HAP-1 (cell line): ENCODE measurements at places on chromosomes 4 and X.

- no peak for DNase-seq
Measured at GRCh38 chr4:162506253-162506652, 342.5 kb upstream of the FSTL5 start.

DNA sequence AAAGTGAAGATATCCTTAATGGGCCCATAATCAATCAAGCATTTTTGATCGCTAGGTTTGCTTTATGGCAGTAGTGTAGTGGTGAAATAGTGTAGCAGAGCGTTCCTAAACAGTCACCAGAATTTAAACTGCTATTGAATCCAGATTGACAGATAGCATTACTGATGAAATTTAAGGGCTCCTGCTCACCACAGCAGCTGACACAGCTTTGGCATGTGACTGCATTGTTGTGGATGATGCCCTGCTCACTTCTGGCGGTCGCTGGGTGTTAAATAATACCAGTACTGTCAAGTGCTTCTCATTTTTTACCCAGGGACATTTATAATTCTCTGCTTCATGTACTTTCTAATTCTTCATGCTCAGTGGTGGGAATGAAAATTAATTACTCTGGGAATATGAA is 102.0 kb upstream of the ARHGAP24 start:
- no peak for DNase-seq

GRCh38 chrX:49277535-49277830 is 7.9 kb downstream of the PPP1R3F start:
- DNase-seq = no peak

DNA sequence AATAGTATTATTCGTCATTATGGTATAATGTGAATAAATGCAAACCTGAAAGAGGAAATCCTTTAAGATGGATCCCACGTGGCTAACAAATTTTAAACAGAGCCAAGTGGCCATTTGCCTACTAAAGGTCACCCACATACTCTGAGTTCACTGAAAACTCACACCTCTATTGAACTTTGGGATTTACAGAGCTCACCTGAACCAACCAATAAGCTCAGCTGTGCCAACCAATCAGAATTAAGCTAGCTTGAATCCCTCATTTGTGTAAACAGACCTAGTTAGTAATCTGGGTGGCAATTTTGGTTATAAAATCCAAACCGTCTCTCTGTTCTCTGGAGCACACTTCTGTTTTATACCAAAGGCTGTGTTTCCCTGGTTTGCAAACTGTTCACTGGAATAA is 5.4 kb upstream of the NUDT9 start:
- DNase-seq = no peak

GRCh38 chr4:128782076-128782715 is 27.3 kb upstream of the JADE1 start:
- no peak for DNase-seq

DNA sequence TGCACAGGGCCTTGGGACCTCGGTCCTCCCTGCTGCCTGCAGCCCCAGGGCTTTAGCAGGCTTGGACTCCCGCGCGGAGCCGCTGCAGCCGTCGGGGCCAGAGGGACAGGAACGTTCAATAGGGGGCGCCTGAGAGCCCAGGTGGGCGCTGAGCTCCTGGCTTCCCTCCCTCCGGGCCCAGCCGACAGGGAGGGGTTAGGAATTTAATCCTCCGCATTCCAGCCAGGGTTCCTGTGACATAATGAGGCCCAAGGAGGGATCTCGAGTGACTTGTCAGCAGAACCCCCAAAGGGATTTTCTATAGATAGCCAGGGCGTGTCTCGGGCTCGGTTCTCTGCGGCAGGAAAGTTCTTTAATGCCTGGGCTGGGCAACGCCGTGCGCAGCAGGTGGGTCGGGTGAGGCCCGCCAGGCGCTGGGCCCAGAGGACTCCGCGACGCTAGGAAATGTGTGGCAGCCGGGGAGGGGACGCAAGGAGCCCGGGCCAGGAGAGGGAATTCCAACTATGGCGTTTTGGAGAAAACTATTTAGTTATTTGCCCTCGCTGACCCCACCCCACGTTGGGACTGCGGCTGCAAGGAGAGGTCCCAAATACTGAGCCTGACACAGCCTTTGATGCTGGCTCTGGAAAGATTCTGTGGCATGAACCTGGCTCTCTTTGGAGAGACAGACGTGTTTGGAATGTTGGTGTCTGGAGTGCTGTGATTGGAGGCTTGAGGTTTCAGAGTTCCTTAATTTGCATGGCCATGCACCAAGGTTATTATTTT is 285.2 kb upstream of the GATB start:
- DNase-seq = peak; percentile 14

DNA sequence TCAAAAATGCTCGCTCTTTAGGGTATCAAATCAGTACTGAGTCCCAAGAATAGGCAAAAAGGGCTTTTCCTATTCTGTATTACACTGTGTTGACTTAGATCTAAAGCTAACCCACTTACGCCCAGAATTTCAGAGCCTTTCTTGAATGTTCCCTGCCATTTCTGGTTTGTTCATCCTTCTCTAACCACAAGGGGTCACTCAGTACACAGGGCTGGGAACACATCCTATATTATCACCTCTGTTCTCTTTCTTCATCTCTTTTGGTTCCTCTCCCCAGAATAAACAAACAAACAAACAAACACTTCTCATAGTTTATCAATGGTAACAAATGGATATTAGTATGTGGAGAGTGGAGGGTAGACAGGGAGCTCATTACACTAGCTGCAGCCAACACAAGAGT is 25.5 kb upstream of the MORC4 start:
- peak; percentile 51 for DNase-seq

DNA sequence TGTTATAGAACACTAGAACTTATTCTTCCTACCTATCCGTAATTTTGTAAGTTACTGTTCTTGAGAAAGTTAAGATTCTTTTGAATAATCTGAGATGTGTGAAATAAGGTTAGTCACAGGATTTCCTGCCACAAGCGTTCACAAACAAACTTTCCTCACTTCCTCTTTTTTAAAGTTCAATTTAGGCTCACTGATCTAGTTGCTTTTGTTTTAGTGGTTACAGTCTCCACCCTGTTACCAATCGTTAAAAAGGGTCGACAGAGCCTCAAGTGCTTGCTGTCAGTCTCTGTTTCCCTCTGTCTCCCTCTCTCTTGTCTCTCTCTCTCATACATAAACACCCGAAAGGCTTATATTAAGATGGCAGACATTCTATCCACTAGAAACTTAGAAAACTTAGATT is 35.9 kb upstream of the STK26 start:
- no peak for DNase-seq

- peak; percentile 22 for DNase-seq
Measured at GRCh38 chr4:186806679-186807421, 83.2 kb upstream of the FAT1 start.

DNA sequence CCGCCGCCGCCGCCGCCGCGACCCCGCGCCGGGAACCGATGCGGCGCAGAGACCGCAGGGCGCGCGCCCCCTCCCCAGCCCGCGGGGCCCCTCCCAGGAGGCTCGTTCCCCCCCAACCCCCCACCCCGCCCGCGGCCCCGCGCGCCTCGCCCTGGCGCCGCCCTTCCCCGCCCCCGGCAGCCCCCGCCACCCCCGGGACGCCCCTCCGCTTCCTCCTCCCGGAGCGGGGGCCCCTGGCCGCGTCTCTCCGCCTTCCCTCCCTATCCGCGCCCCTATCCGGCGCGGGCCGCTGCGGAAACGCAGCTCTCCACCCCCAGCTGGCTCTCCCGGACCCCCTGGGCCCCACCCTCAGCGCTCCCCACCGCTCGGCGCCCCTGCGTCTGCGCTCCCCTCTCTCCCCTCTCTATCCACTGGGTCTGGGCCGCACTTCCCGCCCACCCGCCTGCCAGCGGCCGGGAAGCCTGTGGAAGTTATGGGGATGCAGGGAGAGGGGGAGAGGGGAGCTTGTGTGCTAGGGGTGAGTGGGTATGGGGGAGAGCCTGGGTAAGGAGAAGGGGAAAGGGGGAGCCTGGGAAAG is at the start of gene TMEM271:
TMEM271 (minus strand) TSS at position 51 of the 577 bp plus-strand sequence. CDS start 233 bp downstream, outside the sequence.
- DNase-seq = no peak

GRCh38 chrX:72313707-72314641 is 8.3 kb upstream of the CITED1 start:
- no peak for DNase-seq

- DNase-seq = no peak
Measured at GRCh38 chr4:41076481-41076880, 137.9 kb downstream of the APBB2 start.

DNA sequence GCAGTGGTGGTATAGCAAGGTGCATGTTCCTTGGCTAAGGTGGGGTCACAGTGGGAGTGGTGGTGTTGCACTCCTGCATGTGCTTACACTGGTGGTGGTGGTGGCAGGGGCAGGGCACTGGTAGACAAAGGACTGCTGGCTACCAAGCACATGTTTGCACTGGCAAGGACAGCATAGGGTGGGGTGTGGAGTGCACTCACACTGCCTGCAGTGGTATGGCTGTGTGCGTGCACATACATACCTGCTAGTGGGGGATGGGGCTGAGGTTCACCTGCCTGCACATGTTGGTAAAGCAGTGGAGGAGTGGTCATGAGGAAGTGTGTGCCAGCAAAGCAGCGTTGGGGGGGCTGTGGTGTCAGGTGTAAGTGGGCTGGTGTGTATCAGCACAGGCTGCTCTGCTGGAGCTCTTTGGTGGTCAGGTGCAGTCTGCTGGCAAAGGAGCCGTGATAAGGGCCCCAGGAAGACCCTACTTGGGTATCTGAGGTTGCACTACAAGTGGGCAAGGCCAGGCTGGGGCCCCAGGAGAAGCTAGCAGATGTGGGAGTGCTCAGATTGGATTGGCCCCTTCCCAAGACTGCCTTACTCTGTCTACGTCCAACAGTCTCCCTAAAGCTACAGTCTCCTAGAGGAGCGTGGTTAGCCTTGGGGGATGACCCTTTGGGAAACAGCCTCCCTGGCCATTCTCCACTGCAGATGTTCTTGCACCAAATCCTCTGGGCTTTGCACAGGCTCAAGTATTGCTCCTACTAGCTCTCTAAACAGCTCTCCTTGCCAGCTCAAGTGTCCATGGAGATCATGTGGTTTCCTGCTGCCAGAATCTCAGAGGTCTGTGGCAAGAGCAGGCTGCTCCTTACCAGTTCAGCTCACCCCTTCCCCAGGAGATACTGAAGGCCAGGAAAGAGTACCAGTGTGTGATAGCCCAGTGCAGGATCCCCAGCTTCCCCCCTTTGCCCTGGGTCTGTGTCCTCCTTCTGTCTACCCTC is 486.3 kb upstream of the PABPC4L start:
- no peak for DNase-seq

DNA sequence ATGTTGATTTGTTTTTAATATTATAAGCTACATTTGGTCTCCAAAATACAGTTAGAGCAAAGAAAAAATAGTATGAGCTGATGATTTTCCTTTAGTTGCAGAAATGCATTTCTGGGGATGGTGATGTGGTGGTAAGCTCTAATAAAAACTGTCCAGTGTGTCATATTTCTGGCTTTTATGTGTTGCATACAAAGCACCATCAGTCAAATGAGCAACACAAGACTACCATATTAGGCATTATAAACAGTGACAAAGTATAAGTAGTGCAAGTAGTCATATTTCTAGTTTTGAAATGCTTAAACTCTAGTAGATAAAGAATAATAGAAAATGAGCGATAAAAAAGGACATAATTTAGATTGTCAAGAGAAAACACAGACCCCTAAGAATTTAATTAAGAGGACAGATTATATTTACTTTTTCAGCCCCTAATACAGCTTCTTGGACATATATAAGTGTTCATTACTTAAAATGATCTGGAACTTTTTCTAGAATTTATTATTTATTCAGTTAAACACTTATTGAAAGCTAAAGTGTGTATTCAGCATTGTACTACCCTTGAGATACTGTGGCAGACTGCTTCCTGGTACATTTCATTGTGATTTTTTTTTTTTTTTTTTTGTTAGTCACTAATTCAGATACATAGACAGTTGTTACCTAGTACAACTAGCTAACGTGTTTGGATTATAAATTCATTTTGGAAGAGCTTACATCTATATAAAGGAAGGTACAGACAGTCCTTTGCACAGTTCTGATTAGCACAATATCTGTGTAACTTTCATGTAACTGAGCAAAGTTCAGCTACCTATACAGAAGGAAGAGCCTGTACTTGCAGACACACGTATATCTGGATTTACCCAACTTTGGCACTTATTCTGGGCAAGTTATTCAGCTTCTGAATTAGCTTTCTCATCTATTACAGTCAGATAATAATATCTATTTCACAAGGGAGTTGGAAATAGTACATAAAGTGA is 22.3 kb downstream of the RAP1GDS1 start:
- DNase-seq = no peak

GRCh38 chr4:48602222-48602621 is 112.2 kb downstream of the ZAR1 start:
- no peak for DNase-seq

GRCh38 chr4:5051278-5052203 is at the start of gene STK32B:
STK32B (plus strand) TSS chr4:5051480.
- peak; percentile 72 for DNase-seq

DNA sequence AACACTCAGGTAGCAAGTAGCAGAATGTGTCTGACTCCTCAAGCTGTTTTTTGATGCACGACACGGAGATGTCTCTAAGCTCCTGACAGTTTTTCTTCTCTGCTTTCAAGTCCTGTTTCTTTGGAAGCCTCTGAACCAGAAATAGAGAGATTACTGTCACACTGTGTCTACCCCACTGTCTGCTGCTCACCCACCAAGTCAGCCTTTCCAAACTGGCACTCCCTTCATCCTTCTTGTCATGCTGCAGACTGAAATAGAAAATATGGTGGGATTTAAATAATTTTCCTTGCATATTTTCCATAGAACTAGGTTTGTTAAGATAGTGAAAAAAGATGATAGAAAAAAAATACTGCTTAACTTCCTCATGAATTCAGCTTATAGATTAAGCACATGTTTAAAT is 102.5 kb upstream of the SPANXN4 start:
- DNase-seq = no peak

DNA sequence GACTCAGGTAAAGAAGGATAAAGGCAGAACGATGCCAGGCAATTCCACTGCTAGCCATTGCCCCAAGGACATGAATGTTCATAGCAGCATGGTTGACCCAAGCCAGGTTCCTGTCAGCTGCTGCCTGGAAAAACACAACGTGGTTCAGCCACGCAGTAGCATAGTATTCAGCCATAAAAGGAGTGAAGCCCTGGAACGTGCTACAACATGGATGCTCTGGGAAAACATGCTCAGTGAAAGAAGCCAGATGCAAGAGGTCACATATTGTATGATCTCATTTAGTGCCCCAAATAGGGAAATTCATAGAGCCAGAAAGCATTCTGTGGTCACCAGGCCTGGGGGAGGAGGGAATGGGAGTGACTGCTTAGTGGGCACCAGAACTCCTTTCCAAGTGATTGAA is 129.8 kb downstream of the GPR143 start:
- no peak for DNase-seq

GRCh38 chr4:30929649-30930048 is 209.5 kb downstream of the PCDH7 start:
- peak; percentile 39 for DNase-seq

- no peak for DNase-seq
Measured at GRCh38 chr4:55438314-55438713, 42.6 kb downstream of the TMEM165 start.

DNA sequence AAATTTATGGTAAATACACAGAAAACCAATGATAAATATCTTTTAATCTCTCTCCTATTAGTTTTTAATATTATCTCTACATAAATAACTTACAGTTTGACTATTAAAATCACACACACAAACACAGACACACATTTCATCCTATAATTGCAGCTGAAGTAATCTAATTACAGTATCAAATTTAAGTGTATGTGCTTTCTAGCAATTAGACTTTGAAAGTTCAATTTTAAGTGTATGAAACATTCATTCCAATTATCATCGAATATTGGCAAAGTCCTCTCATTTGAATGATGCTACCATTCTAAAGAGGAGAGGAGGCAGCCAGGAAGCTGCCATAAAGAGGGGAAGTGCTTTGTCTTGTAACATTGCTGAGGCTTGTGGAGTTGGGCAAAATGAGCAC is 221.2 kb upstream of the PABPC4L start:
- DNase-seq = no peak
